Nephron progenitor cell (in vitro differentiated cells): ENCODE measurements at places on chromosomes 4 and X.

DNA sequence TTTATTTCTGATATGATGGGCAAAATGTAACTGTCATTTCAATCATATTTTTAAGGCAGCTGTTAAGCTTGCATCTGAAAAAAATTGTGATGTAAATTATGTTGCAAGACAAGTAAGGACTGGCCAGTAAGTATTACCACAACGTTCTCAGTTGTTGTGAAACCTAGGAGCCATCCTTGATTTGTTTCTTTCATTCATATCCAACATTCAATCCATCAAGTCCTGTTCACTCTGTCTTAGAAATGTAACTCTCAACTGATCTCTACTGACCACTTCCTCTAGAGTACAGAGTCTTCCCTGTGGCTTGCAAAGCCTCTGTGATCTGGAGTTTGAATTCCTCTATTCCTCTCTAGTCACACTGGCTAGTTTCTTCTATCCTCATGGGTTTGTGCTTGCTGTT lies 161.4 kb upstream of the MAD2L1 start:
- H3K27ac ChIP-seq = peak overlapping the region; percentile 86
- no peaks in the 10 kb centered on the region for H3K4me1 ChIP-seq
- H3K4me3 ChIP-seq = no peak overlapping the region
- H3K36me3 ChIP-seq = no peaks in the 10 kb centered on the region
- no peak for DNase-seq

- H3K27me3 ChIP-seq = peaks cover 4% of the 10 kb centered on the region
- DNase-seq = no peak
- H3K27ac ChIP-seq = no peak overlapping the region
- peak overlapping the region; percentile 94 for H3K4me3 ChIP-seq
Observed at GRCh38 chr4:103074744-103075434, 1.7 kb downstream of the SLC9B2 start.

DNA sequence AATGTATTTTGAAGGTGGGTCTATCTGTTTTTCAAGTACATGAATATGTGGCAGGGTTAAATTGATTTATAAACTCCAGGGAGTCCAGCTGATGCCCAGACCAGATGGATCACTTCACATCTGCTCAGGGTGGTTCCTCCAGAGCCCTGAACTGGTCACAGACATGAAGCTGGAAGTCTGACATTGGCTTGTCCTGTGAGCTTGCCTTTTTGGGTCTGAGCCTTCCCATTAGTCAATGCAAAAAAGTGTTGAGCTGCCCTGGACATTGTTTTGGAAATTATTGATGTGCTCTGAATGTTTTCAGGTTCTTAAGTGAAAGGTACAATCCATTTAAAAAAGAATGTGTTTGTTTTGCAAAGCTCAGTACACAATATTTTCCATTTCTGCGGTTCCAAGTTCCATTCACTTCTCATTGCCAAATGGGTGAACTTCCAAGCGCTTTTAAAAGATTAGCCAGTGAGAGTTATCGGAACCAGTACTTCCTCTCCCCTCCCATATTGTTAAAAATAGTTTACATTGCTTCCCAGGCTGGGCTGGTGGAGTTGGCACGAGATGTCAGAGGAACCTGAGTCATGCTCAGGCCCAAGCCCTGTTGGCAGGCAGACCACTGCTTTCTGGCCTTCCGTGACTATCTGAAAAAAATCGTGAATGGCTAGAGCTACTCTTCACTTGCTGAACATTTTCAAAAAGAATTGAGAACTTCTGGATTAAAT lies 52.1 kb downstream of the PDGFRA start:
- H3K4me3 ChIP-seq = no peak overlapping the region
- peaks cover 99% of the 10 kb centered on the region for H3K36me3 ChIP-seq
- H3K27me3 ChIP-seq = no peaks in the 10 kb centered on the region
- DNase-seq = no peak
- peaks cover 7% of the 10 kb centered on the region for H3K4me1 ChIP-seq

DNA sequence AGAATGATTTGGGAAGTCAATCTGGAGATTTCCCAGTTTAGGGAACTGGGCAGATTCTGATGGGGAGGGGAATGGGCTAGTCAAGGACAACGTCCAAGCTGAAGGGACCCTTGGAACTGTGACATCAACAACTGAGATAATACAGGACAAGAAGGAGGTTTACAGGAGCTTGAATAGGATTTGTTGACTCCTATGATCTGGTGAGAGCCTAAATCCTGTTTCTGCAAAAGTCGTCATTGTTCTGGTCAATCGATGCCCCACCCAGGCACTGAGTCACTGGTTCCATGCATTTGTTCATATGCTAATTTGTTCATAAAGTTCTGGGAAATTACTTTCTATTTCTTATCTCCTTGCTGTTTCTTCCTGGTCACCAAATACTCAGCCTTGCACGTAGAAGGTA lies 15.3 kb upstream of the PDGFRA start:
- H3K36me3 ChIP-seq = no peaks in the 10 kb centered on the region
- H3K4me1 ChIP-seq = peaks cover 14% of the 10 kb centered on the region
- DNase-seq = no peak
- peaks cover 3% of the 10 kb centered on the region for H3K27me3 ChIP-seq
- H3K4me3 ChIP-seq = no peak overlapping the region
- H3K27ac ChIP-seq = no peak overlapping the region

DNA sequence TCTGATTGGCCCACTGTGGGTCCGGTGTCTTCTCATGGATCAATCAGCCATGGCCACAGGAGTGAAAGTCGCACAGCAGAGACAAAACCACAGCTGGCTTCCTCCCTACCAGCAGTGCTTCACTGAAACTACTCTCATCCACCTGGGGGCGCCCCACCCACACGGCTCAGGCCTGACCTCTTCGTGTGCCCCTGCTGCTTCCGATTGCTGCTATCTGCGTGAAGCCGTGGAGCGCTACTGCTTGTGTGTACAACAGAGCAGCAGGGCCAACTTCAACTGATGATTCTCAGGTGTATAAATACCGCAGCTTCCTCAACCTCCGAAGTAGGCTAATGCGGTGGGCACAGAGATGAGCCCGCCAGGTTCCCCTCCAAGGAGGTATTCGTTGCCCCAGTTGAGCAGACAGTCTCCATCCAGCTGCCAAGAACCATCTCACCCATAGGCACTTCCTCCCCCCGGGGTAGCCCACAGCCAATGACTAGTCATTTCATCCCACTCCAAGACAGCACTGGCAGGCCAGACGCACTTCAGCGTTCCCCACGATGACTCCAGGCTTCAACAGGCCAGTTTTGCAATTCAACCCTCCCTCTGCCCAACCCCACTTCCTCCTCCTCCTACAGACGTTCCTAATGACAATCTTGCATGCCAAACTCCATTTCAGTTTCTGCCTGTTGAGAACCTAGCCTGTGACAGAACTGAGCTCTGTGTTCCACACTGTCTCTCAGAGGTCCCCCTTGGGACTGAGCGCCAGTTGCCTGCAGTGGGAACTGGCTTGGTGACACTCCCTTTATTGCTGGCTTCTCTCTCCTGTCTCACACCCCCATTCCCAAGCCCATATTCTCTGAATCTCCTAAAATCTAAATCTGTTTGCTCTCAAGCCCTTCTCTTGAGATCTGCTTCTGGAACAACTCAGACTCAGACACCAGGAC lies 41.3 kb upstream of the ATP6AP2 start:
- H3K36me3 ChIP-seq = no peaks in the 10 kb centered on the region
- H3K4me1 ChIP-seq = peaks cover 43% of the 10 kb centered on the region
- peaks cover 23% of the 10 kb centered on the region for H3K27me3 ChIP-seq
- no peak overlapping the region for H3K27ac ChIP-seq
- DNase-seq = peak; percentile 16

GRCh38 chrX:10341309-10341708 lies 184.5 kb downstream of the CLCN4 start:
- no peak overlapping the region for H3K27ac ChIP-seq
- no peak for DNase-seq

GRCh38 chrX:130696542-130696941 lies 206.5 kb downstream of the ENOX2 start:
- no peaks in the 10 kb centered on the region for H3K4me1 ChIP-seq
- no peaks in the 10 kb centered on the region for H3K27me3 ChIP-seq
- H3K27ac ChIP-seq = no peak overlapping the region

DNA sequence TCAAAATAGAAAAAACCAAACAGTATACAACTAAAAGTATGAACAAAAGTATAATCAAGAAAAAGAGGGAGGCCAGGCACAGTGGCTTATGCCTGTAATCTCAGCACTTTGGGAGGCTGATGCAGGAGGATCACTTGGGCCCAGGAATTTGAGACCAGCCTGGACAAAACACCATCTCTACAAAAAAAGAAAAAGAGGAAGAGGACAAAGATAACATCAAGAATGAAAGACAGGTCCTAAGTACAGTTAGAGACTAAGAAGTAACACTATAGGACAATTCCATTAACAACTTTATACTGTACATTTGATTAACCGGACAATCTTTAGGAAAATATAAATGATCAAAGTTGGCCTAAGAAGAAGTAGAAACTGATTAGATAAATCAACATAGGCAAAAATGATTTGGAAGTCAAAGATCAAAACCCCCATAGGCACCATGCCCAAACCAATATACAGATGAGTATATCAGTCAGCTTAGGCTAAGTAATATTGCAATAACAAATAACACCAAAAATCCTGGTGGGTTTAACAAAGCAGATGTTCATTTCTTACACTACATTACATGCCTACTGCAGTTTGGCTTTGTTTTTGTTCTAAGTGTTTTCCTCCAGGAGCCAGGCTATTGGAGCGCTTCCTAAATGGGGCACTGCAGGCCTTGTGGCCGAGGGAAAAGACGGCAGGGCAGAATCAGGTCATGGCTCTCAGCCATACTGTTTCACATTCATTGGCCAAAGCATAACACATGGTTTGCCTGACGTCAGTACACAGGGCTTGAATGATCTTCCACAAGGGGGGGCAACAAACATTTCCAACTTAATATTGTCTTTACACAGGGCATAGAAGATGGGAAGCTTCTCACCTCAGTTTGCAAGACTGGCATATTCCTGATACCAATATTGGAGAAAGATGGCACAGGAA lies 42.2 kb upstream of the HGFAC start:
- no peaks in the 10 kb centered on the region for H3K4me1 ChIP-seq
- no peak for DNase-seq
- peaks cover 81% of the 10 kb centered on the region for H3K36me3 ChIP-seq
- H3K4me3 ChIP-seq = no peak overlapping the region

- peaks cover 14% of the 10 kb centered on the region for H3K36me3 ChIP-seq
- no peaks in the 10 kb centered on the region for H3K4me1 ChIP-seq
- H3K27ac ChIP-seq = no peak overlapping the region
- peaks cover 68% of the 10 kb centered on the region for H3K27me3 ChIP-seq
- H3K4me3 ChIP-seq = no peak overlapping the region
- DNase-seq = no peak
Observed at GRCh38 chr4:10462876-10463275, 5.7 kb upstream of the ZNF518B start.

- H3K4me3 ChIP-seq = no peak overlapping the region
- DNase-seq = no peak
- no peak overlapping the region for H3K27ac ChIP-seq
- H3K36me3 ChIP-seq = no peaks in the 10 kb centered on the region
Observed at GRCh38 chrX:72312311-72312940, 6.7 kb upstream of the CITED1 start.

GRCh38 chrX:40130207-40130606 lies 32.4 kb upstream of the BCOR start:
- H3K36me3 ChIP-seq = peaks cover 11% of the 10 kb centered on the region
- H3K4me3 ChIP-seq = no peak overlapping the region
- H3K4me1 ChIP-seq = peaks cover 8% of the 10 kb centered on the region
- DNase-seq = no peak
- H3K27ac ChIP-seq = no peak overlapping the region

DNA sequence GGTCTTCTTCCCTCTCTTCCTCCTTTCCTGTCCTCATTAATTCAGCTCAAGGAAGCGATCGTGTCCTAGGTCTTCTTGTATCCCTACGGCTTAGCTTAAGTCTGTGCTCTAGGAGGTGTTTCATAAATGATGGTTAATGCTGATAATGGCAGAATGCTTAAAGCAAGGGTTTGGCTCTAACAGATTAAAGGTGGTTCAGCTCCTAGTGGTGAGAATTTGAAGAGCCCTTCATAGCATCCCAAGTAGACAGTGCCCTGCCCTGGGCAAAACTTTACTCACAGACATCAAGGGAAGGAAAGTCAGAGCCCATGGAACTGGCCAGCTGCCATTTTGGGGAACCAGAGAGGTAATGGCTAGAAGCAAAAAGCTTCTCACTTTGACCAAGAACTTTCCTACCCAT lies 47.0 kb upstream of the PGRMC1 start:
- no peak overlapping the region for H3K27ac ChIP-seq
- H3K4me3 ChIP-seq = no peak overlapping the region
- H3K4me1 ChIP-seq = no peaks in the 10 kb centered on the region
- DNase-seq = no peak

- H3K27ac ChIP-seq = peak overlapping the region; percentile 91
- H3K4me3 ChIP-seq = peak overlapping the region; percentile 52
- no peaks in the 10 kb centered on the region for H3K36me3 ChIP-seq
- H3K4me1 ChIP-seq = peaks cover 48% of the 10 kb centered on the region
- no peaks in the 10 kb centered on the region for H3K27me3 ChIP-seq
- peak; percentile 6 for DNase-seq
Observed at GRCh38 chr4:53195815-53196661, 169.8 kb downstream of the SCFD2 start.

GRCh38 chr4:14831416-14831815 lies 170.9 kb upstream of the CPEB2 start:
- DNase-seq = no peak
- H3K4me1 ChIP-seq = peaks cover 6% of the 10 kb centered on the region
- H3K36me3 ChIP-seq = no peaks in the 10 kb centered on the region
- H3K4me3 ChIP-seq = no peak overlapping the region
- H3K27me3 ChIP-seq = peaks cover 3% of the 10 kb centered on the region
- H3K27ac ChIP-seq = no peak overlapping the region

- H3K4me1 ChIP-seq = peaks cover 40% of the 10 kb centered on the region
- no peaks in the 10 kb centered on the region for H3K36me3 ChIP-seq
- peak; percentile 45 for DNase-seq
- H3K4me3 ChIP-seq = peak overlapping the region; percentile 60
- H3K27ac ChIP-seq = no peak overlapping the region
Observed at GRCh38 chr4:174217273-174218126, 66.0 kb downstream of the FBXO8 start.

GRCh38 chr4:177778623-177779022 lies 336.4 kb upstream of the AGA start:
- H3K27ac ChIP-seq = no peak overlapping the region
- H3K4me1 ChIP-seq = no peaks in the 10 kb centered on the region
- no peak overlapping the region for H3K4me3 ChIP-seq
- no peak for DNase-seq
- H3K36me3 ChIP-seq = no peaks in the 10 kb centered on the region

- peaks cover 3% of the 10 kb centered on the region for H3K27me3 ChIP-seq
- H3K27ac ChIP-seq = no peak overlapping the region
- no peaks in the 10 kb centered on the region for H3K36me3 ChIP-seq
- H3K4me1 ChIP-seq = no peaks in the 10 kb centered on the region
Observed at GRCh38 chr4:31275906-31276305, 555.7 kb downstream of the PCDH7 start.

- H3K4me1 ChIP-seq = no peaks in the 10 kb centered on the region
- no peak overlapping the region for H3K4me3 ChIP-seq
- H3K36me3 ChIP-seq = no peaks in the 10 kb centered on the region
- H3K27me3 ChIP-seq = peaks cover 3% of the 10 kb centered on the region
- no peak overlapping the region for H3K27ac ChIP-seq
- no peak for DNase-seq
Observed at GRCh38 chr4:47972721-47973120, 43.8 kb downstream of the CNGA1 start.

GRCh38 chrX:74372272-74372671 lies 49.0 kb upstream of the SLC16A2 start:
- H3K27me3 ChIP-seq = peaks cover 8% of the 10 kb centered on the region
- H3K36me3 ChIP-seq = no peaks in the 10 kb centered on the region
- DNase-seq = no peak
- no peaks in the 10 kb centered on the region for H3K4me1 ChIP-seq
- H3K4me3 ChIP-seq = no peak overlapping the region

- no peak overlapping the region for H3K4me3 ChIP-seq
- no peak overlapping the region for H3K27ac ChIP-seq
- H3K36me3 ChIP-seq = no peaks in the 10 kb centered on the region
- peaks cover 9% of the 10 kb centered on the region for H3K27me3 ChIP-seq
- no peak for DNase-seq
Observed at GRCh38 chr4:1198098-1198844, 25.9 kb upstream of the SPON2 start.
